Kidney (tissue), 22 donors: ENCODE measurements at places on chromosomes 1 and 21.

DNA sequence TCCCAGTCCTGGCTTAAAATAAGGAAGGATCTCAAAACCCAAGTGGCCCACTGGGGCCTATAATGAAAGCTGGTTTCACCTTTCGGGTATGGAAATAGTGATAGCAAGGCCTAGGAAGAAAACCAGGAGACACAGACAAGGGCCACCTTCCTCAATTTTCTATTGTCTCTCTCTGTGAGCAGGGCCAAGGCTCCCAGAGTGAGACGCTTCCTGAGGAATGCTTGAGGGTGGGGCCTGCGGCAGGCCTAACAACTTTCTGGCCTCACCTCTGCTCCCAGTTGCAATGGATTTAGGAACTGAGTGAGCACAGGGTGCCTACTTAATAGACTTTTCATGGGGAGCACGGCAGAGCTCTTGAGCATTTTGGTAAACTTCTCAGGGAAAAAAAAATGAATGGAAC lies 300.9 kb downstream of the ASTN1 start:
- H3K27me3 ChIP-seq = no peaks in the 10 kb centered on the region
- H3K36me3 ChIP-seq = no peaks in the 10 kb centered on the region
- H3K4me1 ChIP-seq = no peaks in the 10 kb centered on the region
- no peak overlapping the region for H3K27ac ChIP-seq
- H3K4me3 ChIP-seq = no peak overlapping the region

DNA sequence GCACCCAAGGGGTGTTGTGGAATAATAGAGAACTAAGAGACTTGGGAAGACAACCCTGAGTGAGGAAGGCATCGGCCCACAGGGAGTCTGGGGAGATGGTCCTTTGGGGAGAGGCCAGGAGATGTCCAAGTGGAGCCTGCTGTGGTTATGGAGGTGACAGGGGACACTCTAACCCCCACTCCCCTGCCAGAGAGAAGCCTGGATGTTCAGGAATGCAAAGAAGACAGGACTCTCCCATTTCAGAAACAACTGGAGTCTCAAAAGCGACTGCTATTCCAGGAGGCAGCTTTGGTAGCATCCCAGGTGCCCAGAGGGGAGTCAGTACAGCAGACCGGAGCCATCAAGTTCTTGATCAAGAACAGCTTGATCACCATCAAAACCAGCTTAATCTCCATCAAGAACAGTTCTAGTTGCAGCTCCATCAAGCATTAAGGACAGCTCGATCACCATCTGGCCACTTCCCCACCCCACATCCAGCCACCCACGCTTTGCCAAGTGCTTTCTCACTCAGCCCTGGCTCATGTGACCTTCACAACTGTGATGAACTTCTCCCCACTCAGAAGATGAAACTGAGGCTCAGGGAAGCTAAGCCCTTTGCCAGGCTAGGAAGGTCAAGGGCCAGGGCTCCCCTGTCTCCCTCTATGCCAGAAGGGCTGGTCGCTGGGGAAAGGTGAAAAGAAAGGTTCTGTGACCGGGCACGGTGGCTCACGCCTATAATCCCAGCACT lies 743 bp downstream of the CD52 start:
- no peaks in the 10 kb centered on the region for H3K36me3 ChIP-seq
- H3K27me3 ChIP-seq = no peaks in the 10 kb centered on the region
- H3K27ac ChIP-seq = no peak overlapping the region
- no peak overlapping the region for H3K4me3 ChIP-seq
- peaks cover 3% of the 10 kb centered on the region for H3K4me1 ChIP-seq

DNA sequence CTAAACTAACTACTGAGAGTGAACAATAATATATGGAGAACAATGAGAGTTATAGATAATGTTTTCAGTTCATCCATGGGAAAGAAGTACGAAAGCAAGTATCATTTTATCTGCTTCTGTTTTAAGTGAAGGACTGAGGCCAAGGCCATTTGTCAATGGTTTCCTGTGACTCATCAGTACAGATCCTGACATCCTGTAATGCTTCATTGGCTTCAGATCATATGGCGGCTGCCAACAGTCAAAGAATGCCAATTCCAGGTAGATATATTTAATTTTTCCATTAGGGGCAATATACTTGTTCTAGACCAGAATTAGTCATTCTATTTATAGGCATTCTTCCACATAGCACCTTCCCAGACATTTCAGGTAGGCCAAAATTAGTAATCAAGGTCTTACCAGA lies 97.3 kb downstream of the USH2A start:
- no peaks in the 10 kb centered on the region for H3K4me1 ChIP-seq
- no peaks in the 10 kb centered on the region for H3K36me3 ChIP-seq
- H3K27me3 ChIP-seq = no peaks in the 10 kb centered on the region
- DNase-seq = no peak

DNA sequence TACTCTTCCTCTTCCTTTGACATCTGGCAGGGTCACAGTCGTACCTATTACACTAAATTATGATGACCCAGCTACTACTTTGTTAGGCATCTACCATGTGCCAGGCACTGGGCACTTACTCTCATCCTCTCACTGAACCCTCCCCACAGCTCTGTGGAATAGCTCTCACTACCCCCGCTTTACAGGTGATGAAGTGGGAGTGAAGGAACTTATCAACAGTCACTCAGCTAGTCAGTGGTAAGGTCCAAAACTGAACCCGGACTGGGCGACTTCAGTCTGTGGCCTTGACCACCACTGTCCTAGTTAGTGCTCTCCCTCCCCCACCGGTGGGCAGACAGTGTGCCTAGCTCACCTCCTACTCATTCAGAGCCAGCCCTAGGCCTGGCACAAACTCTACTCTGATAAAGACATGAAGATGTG lies 12.3 kb downstream of the ADGRB2 start:
- no peaks in the 10 kb centered on the region for H3K27me3 ChIP-seq
- no peaks in the 10 kb centered on the region for H3K36me3 ChIP-seq
- no peak overlapping the region for H3K4me3 ChIP-seq
- no peak for DNase-seq

- no peak overlapping the region for H3K4me3 ChIP-seq
- H3K27ac ChIP-seq = no peak overlapping the region
- no peaks in the 10 kb centered on the region for H3K27me3 ChIP-seq
These were observed 388.8 kb upstream of the RUNX1 start for GRCh38 chr21:35437941-35438340.

GRCh38 chr1:36705629-36706028 lies 222.9 kb upstream of the CSF3R start:
- H3K4me1 ChIP-seq = no peaks in the 10 kb centered on the region
- no peak overlapping the region for H3K4me3 ChIP-seq
- DNase-seq = no peak
- H3K27ac ChIP-seq = no peak overlapping the region

DNA sequence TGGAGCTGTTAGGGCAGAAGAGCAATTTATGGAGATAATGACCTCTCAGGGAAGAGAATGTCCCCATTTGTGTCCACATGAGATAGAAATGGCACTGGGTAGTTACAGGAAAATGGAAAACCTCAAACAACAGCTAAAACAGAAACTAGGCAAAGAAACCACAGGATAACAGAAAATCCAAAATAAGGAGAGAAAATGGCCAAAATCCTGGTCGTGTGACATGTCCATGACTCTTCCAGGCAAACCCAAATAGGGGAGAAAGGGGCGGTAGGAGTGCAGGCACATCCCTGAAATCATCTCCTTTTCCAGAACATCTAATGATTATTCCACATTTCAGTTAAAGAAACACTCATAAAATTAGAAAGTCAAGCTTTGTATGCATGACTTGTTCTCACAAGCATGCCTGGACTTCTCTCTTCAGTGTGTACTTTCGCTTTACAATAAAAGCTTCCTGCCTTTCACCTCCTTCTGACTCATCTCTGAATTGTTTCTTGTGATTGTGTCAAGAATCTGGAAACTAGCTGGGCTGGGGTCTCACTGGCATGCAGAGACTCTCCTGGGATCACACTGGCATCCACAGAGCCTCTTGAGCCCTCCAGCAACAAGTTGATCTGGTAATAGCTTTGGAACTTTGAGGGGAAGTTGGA lies 171.4 kb upstream of the ZP4 start:
- H3K4me1 ChIP-seq = no peaks in the 10 kb centered on the region
- no peaks in the 10 kb centered on the region for H3K27me3 ChIP-seq
- no peak for DNase-seq
- no peak overlapping the region for H3K27ac ChIP-seq
- H3K36me3 ChIP-seq = no peaks in the 10 kb centered on the region

DNA sequence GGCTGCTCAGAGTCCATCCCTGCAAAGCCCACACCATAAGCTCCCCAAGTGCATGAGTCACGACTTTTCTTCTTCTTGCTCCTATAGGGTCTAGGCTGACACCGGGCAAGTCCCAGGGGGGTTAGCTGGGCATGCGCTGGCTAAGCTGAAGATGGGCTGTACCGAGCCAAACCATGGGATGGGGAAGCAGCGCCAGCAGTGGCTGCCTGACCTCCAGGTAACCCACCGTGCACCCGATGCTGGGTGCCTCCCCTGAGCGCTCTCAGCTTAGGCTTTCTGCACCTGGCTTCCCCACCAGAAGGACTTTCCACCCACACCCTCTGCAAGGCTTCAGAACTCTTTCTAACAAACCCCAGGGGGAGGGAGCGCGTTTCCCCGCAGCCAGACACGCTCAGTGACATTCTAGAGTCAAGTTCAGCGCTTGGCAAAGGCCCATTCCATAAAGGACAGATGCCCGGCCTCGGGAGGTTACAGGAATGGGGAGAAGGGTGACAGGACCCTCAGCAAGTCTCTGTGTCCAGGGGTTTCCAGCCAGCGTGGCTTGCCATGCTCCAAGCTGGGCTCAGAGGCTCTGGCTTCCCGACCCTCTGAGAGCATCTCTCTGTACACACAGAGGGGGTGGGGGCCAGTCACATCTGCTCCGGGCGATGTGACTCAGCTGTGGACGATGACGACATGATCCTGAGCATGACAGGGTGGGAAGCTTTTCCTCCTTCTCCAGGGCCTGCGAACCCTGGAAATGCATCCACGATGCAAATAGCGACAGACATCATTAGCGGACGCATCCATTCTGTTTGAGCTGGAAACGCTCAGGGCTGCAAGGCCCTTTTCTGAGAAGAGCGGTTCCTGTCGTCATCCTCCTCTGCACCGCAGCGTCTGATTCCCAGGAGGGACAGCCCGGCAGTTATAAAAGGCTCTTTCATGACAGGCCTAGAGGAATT lies 107.8 kb downstream of the SIK1 start:
- no peak overlapping the region for H3K27ac ChIP-seq
- H3K4me1 ChIP-seq = no peaks in the 10 kb centered on the region
- H3K36me3 ChIP-seq = no peaks in the 10 kb centered on the region
- H3K27me3 ChIP-seq = no peaks in the 10 kb centered on the region
- DNase-seq = peak; percentile 75
- H3K4me3 ChIP-seq = no peak overlapping the region

- DNase-seq = no peak
- no peaks in the 10 kb centered on the region for H3K36me3 ChIP-seq
- no peak overlapping the region for H3K4me3 ChIP-seq
- no peak overlapping the region for H3K27ac ChIP-seq
- no peaks in the 10 kb centered on the region for H3K27me3 ChIP-seq
- H3K4me1 ChIP-seq = no peaks in the 10 kb centered on the region
These were observed 13.4 kb downstream of the LAPTM5 start for GRCh38 chr1:30744060-30744756.

GRCh38 chr1:150777544-150777943 lies 12.0 kb upstream of the CTSS start:
- H3K27ac ChIP-seq = no peak overlapping the region
- H3K36me3 ChIP-seq = no peaks in the 10 kb centered on the region
- DNase-seq = no peak
- no peaks in the 10 kb centered on the region for H3K4me1 ChIP-seq
- H3K4me3 ChIP-seq = no peak overlapping the region
- H3K27me3 ChIP-seq = no peaks in the 10 kb centered on the region

GRCh38 chr1:221182791-221183533 lies 303.7 kb downstream of the HLX start:
- no peak for DNase-seq
- H3K27me3 ChIP-seq = no peaks in the 10 kb centered on the region
- no peak overlapping the region for H3K27ac ChIP-seq
- no peaks in the 10 kb centered on the region for H3K36me3 ChIP-seq

- peak; percentile 64 for DNase-seq
- no peak overlapping the region for H3K4me3 ChIP-seq
- H3K27ac ChIP-seq = no peak overlapping the region
- H3K4me1 ChIP-seq = no peaks in the 10 kb centered on the region
These were observed 37.5 kb downstream of the IGSF21 start for GRCh38 chr1:18144916-18145647.

GRCh38 chr1:93440272-93440671 lies 7.6 kb upstream of the FNBP1L start:
- no peak overlapping the region for H3K27ac ChIP-seq
- no peaks in the 10 kb centered on the region for H3K27me3 ChIP-seq
- DNase-seq = no peak
- H3K4me3 ChIP-seq = no peak overlapping the region

- H3K4me3 ChIP-seq = no peak overlapping the region
- H3K4me1 ChIP-seq = no peaks in the 10 kb centered on the region
- no peak overlapping the region for H3K27ac ChIP-seq
- H3K27me3 ChIP-seq = no peaks in the 10 kb centered on the region
These were observed 462.1 kb upstream of the C1orf87 start for GRCh38 chr1:60535713-60536112.

- H3K27me3 ChIP-seq = peaks cover 3% of the 10 kb centered on the region
- no peak for DNase-seq
- H3K27ac ChIP-seq = no peak overlapping the region
- H3K36me3 ChIP-seq = no peaks in the 10 kb centered on the region
- peaks cover 7% of the 10 kb centered on the region for H3K4me1 ChIP-seq
These were observed 209.5 kb downstream of the FOXD2 start for GRCh38 chr1:47647327-47647845.

GRCh38 chr21:14684071-14684470 lies 138.0 kb upstream of the SAMSN1 start:
- H3K4me1 ChIP-seq = no peaks in the 10 kb centered on the region
- no peak overlapping the region for H3K4me3 ChIP-seq
- no peaks in the 10 kb centered on the region for H3K27me3 ChIP-seq
- DNase-seq = no peak
- H3K36me3 ChIP-seq = no peaks in the 10 kb centered on the region

- peaks cover 5% of the 10 kb centered on the region for H3K4me1 ChIP-seq
- no peak for DNase-seq
- H3K4me3 ChIP-seq = no peak overlapping the region
- peaks cover 29% of the 10 kb centered on the region for H3K36me3 ChIP-seq
- H3K27ac ChIP-seq = peak overlapping the region; percentile 5
These were observed 13.9 kb downstream of the COX20 start for GRCh38 chr1:244849189-244849866.

DNA sequence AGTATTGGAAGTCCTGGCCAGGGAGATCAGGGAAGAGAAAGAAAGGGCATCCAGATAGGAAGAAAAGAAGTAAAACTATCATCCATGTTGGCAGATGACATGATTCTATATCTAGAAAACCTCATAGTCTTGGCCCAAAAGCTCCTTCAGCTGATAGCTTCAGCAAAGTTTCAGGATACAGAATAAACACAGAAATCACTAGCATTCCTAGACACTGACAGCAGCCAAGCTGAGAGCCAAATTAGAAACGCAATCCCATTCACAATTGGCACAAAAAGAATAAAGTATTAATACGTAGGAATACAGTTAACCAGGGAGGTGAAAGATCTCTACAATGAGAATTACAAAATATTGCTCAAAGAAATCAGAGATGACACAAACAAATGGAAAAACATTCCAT lies 44.6 kb downstream of the ZFYVE9 start:
- no peaks in the 10 kb centered on the region for H3K36me3 ChIP-seq
- H3K27ac ChIP-seq = no peak overlapping the region
- no peaks in the 10 kb centered on the region for H3K4me1 ChIP-seq
